Anterior cingulate cortex (tissue), 58 donors: ENCODE measurements at places on chromosomes 3 and 15.
A peak's percentile ranks its signal among the peaks of the same experiment; 100 is the strongest.

DNA sequence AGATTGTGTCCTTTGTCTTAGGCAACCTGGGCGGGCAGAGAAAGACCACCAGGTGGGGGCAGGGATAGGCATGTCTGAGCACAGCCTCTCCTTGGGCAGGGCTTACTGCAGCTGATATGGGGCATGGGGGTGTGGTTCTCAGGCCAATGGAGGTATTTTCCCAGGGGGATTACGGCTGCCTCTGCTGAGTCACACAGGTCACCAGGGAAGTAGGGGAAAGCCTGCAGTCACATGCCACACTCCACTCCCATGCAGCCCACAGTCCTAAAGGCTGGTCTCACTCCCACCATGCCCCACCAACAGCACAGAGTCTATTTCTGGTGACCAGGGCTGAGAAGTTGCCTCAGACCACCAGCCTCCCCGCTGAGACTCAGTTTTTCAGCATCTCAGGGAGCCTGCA is 466.4 kb downstream of the DIPK2A start:
- no peak for DNase-seq

- DNase-seq = peak; percentile 7
These were observed at the start of gene EPHA6 for GRCh38 chr3:96813820-96814650. TSS of gene EPHA6 (plus strand) at chr3:96814594.

DNA sequence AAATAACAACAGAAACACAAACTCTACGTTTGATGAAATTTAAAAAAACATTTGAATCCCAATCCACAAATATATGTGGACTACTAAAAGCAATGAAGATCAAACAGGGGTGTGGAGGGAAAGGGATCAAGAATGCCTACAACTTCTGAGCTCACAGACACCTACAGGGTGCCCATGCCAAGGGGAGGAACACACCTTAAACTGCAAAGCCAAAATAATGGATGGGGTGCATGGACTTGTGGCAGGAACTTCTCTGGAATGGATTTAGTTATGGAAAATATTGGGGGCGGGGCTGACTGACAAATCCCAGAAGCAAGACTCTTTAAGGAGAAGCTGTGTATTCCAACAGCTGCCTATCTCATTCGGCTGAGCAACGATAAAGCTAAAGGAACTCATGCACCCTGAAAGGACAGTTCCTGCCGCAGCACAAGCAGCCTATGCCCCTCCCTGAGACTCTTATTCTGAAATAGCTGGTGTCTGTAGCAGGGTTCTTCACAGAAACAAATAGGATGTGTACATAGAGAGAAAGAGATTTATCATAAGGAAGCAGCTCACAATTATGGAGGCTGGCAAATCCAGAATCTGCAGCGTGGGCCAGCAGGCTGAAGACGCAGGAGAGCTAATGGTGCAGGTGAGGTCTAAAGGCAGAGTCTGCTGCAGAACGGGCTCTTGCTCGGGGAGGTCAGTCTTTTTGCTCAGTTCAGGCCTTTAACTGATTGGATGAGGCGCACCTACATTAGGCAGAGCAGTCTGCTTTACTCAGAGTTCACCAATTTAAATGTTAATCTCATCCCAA is 24.5 kb upstream of the PLA2G4D start:
- no peak for DNase-seq

GRCh38 chr3:42489937-42490227 is 12.6 kb upstream of the VIPR1 start:
- DNase-seq = no peak

GRCh38 chr15:94168250-94168649 is 63.1 kb upstream of the MCTP2 start:
- DNase-seq = no peak

- no peak for DNase-seq
These were observed 90.5 kb upstream of the MYRIP start for GRCh38 chr3:39718674-39719595.

- DNase-seq = no peak
These were observed 16.5 kb downstream of the ANXA2 start for GRCh38 chr15:60381148-60381788.

GRCh38 chr15:29635513-29636098 is 186.7 kb downstream of the TJP1 start:
- DNase-seq = no peak

- DNase-seq = no peak
These were observed 64.4 kb upstream of the CRTC3 start for GRCh38 chr15:90465140-90465929.

GRCh38 chr3:35338186-35338585 is 301.1 kb upstream of the ARPP21 start:
- no peak for DNase-seq

GRCh38 chr15:74432968-74433591 is 678 bp downstream of the SEMA7A start:
- DNase-seq = no peak

DNA sequence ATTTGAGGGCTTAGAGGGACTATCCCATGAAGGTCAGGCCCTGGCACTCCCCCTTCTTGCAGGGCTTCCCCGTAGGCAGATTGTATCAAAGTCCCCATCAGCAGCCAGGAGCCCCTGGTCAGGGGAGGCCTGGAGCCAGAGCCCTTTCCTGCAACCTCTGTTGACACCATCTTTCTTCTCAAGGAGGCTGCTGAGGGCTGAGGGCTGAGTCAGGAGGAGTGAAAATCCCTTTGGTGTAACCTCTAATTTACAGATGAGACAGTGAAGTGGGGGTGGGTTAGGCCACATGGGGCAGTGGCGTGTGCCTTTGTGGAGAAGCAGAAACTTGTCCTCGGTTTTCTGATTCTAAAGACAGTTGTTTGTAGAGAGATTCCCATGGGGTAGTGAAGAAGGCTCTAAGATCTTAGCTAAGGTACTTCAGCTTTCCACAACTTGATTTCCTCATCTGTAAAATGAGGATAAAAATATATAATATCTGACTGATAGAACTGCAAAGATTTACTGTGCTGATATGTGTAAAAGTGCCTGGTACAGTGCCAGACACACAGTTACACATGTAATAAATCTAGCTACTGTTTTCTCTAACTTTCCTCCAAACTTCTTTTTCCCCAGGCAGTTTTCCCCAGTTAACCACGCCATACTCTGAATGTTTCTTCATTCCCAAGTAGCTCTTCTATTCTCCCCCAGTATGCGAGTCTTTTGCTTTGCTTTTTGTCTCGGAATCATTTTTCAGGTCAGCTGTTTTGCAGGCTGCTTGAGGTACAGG is 249.4 kb upstream of the TPM1 start:
- no peak for DNase-seq

DNA sequence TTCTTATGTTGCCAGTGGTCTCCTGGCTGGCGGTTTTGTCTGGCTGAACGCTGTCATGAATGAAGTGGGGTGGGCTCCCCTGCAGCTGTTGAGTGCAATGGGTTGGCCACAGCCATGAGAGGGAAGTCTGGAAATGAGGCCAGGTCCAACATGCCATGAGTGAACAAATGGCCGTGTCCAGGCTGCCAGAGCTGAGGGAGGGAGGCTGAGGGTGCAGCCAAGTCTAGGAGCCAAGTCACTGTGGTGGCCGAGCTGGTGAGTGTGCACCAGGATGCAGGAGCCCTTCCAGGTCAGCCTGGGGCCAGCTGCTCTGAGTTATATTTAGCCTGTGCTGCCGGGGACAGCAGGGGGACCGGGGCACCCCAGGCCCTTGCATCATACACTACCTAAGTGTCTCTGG is 24.7 kb upstream of the PRR23E start:
- DNase-seq = no peak

DNA sequence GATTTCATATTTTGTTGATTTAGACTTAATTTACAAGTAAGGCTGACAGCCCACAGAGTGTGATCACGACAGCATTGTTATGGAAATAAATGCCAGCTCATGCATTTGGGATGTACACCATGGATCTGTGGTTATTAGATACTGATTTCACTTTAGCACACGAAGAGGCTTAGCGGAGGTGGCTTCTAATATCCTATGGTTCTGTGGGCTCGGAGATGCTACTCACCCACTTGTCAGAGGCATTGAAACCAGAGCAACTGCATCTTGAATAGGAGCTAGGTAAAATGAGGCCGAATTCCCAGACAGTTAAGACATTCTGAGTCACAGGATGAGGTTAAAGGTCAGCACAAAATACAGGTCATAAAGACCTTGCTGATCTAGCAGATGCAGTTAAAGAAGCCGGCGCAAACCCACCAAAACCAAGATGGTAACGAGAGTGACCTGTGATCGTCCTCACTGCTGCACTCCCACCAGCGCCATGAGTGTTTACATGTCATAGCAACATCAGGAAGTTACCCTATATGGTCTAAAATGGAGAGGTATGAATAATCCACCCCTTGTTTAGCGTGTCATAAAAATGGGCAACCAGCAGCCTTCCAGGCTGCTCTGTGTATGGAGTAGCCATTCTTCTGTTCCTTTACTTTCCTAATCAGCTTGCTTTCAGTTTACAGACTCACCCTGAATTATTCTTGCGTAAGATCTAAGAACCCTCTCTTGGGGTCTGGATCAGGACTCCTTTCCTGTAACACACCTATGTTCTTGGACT is 117.5 kb downstream of the PGPEP1L start:
- no peak for DNase-seq

GRCh38 chr3:139597947-139598346 is 58.4 kb upstream of the RBP1 start:
- DNase-seq = no peak

- DNase-seq = no peak
These were observed 97.4 kb upstream of the SLC2A2 start for GRCh38 chr3:171123915-171124314.

DNA sequence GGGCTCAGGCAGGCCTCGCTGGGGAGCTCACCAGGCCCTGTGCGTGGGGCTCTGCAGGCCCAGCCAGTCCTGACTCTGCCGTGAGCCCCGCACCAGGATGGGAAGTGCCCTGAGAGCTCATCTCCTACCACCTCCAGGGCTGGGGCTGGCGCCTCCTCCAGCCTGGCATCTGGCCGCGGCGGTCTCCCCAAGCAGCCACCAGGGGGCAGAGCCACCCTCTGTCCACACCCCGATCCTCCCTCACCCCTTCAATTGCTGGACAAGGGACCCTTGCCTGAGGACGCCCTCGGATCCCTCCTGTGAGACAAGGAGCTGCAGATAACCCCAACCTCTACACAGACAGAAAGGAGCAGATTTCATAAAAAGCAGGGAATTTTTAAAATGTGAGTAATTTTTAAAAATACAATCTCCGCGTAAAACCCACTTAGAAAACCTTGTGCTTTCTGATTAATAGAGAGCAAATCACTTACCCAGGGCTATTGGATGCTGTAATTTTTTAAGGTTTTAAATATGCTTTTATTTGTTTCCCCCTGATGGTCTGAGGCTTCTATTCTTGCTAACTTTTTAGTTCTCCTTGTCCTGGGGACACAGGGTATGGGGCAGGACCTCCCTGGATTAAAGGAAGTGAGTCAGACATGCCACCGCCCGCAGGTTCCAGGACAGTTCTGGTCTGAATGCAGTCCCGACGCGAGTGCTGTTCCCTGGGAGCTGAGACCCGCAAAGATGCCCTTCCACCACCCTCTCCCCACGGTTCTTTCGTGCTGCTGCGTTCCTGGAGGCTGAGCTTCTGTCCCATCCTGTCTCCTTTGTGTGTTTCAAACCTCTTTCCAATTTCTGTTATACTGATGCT is 52.3 kb upstream of the CHRNA7 start:
- DNase-seq = peak; percentile 6

GRCh38 chr3:179037351-179037750 is 34.3 kb downstream of the ZMAT3 start:
- no peak for DNase-seq

DNA sequence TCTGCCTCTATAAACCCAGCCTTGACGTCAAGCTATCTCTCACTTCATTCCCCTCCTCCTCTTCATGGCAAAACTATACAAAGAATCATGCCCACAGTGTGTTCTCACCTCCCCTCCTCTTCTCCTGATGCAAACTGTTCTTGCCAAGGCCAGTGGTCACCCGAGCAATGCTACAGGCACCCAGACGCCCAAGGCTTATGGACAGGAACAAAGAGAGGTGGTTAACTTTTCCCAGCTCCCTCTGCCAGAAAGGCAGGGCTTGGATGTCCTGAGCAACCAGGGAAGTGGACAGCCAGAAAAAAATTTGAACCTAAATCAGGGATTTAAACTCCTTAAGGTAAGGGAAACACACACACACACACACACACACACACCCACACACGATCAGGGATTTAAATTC is 5.1 kb downstream of the SLC41A3 start:
- DNase-seq = no peak

- DNase-seq = no peak
These were observed 205.8 kb downstream of the SLCO3A1 start for GRCh38 chr15:92059036-92059970.

GRCh38 chr3:158169091-158169491 is 59.2 kb downstream of the RSRC1 start:
- DNase-seq = no peak

DNA sequence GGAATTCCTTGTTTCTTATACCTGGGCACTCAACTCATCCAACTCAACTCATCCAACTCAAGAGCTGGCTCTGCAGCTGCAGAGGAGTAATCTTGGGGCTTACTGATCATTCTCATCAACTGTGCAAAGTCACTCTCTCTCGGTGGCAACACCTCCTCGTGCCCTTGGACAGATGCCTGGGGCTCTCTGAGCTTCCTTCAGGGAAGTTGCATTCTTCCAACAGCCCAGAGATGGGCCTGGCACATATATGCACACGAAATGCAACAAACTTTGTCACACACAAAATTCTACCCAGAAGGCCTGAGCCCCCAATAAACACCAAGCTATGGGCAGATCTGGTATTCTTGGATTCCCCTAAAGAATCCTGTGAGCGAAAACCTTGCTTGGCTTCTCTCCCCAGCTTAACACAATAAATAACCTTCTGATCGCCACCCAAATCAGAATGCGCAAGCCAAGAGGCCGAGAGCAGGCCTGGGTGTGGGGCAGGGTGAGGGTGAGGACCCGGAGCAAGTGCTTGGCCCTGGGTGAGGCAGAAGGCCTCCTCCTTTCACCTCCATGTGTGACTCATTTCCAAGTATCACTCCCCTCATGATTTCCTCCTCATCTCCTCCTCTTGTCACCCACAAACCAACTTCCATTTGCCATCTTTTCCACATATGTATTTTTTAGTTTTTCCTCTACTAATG is 15.4 kb downstream of the TGM5 start:
- no peak for DNase-seq

DNA sequence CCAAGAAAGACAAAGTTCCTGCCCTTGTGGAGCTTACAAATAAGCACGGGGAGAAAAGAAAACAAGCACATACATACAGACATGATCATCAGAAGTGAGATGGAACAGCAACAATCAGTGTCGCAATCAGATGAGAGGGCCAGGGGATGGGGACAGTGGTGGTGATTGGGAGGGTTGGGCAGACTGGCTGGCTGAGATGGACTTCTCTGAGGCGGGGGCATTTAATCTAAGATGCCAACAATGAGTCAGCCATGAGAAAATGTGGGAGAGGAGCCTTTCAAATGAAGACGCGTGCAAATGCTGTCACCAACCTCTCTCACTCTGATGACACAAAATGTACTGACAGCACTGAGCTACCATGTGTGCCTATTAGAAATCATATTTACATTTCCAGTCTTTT is 81.4 kb downstream of the NCEH1 start:
- DNase-seq = no peak

DNA sequence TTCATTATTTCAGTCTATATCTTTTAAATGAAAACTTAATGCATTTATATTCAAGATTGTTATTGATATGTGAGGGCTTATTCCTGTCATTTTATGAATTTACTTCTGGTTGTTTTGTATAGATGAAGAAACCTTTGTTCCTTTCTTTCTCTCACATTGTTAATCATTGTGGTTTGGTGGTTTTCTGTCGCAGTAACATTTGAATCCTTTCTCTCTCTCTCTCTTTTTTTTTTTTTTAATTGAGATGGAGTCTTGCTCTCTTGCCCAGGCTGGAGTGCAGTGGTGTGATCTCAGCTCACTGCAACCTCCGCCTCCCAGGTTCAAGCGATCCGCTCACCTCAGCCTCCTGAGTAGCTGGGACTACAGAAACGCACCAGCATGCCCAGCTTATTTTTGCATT is 22.1 kb downstream of the AGBL1 start:
- no peak for DNase-seq

- no peak for DNase-seq
These were observed 7.5 kb downstream of the ZDHHC3 start for GRCh38 chr3:44968447-44968858.
